ENCODE measurements at places on chromosomes 7 and 10.

DNA sequence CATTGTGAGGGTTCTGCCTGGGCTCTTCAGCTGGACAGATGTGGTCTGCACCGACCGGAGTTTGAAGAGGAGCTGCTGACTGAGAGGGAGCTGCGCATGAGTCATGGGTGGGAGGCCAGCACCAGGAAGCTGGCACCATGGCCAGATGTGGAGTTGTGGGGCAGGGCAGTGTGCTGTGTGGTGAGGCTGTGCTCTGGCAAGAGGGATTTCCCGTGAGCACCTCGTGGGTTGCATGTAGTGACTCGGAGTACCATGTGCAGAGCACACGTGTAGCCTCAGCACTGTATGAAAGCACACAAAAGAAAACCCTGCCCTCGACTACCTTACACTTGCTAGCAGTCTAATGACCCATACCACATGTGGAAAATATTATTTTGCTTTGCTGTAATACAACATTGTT, 103.4 kb downstream of the WNT2 start:
- no peak for DNase-seq

DNA sequence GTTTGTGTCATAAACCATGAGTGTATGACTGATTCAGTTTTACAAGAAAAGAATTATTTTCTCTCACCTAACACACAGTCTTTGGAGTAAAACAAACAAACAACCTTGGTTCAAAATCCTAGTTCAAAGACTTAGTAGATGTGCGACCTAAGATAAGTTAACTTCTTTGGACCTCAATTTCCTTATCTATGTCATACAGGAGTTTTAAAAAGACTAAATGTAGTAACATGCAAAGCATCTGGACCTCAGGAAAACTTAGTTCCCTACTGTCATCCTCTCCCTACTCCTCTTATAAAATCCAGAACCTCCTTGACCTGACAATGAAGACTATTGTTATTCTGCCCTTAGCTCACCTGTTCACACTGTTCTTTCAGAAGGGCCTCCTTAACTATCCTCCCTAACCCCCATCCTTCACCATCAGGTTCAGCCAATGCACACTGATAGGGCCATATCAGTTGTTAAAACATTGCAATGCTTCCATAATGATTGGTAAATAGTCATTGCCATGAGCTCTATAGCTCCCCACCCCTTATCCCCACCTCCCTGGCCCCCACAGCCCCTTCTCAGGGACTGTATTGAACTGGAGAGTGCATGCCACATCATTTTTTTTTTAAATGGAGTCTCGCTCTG, 28.8 kb upstream of the CCNJ start:
- peak; percentile 63 for DNase-seq

GRCh38 chr7:28017372-28017771, 163.2 kb downstream of the JAZF1 start:
- DNase-seq = no peak

DNA sequence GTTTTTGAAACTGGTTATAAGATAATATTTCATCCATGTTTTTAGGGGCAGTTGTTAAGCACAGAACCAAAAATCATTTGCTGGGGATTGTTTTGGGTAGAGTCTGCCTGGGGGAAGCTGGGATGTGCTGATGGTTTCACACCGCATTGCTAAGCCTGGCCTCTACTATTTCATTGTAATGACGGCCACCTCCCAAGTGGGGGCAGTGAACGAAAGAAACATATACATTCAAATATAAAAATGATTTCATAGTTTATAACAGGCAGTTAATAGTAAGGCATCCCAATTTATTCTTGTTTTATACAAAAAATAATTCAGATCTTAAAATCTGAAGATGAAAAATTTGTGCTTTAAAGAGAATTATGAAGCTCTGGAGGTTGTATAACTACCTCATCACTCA, 750.8 kb downstream of the REEP3 start:
- DNase-seq = no peak

DNA sequence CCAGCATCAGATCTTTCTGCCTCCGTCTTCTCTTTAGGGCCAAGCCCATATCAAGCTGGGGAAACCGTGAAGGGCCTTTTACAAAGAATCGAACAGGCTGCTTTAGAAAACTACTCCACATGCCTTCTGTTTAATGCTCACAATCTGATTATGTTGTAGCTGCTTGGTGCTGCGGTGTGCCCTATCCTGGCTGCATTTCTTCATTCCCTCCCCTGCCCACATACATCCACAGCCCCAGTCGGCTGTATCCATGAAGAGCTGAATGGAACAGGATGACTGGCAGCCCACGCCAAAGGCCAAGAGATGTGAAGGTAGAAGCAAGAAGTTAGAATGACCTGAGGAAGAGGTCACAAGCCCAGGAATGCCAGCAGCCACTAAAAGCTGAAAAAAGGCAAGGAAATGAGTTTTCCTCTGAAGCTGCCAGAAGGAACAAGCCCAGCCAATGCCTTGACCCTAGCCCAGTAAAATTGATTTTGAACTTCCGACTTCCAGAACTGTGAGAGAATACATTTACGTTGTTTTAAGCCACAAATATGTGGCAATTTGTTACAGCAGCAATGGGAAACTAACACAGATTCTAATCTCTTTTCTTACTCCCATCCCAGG, 22.2 kb downstream of the TAS2R41 start:
- no peak for DNase-seq

- no peak for DNase-seq
Measured at GRCh38 chr7:64880322-64881297, 22.5 kb upstream of the ZNF273 start.

- no peak for DNase-seq
Measured at GRCh38 chr7:128197989-128198580, 43.0 kb upstream of the LEP start.

DNA sequence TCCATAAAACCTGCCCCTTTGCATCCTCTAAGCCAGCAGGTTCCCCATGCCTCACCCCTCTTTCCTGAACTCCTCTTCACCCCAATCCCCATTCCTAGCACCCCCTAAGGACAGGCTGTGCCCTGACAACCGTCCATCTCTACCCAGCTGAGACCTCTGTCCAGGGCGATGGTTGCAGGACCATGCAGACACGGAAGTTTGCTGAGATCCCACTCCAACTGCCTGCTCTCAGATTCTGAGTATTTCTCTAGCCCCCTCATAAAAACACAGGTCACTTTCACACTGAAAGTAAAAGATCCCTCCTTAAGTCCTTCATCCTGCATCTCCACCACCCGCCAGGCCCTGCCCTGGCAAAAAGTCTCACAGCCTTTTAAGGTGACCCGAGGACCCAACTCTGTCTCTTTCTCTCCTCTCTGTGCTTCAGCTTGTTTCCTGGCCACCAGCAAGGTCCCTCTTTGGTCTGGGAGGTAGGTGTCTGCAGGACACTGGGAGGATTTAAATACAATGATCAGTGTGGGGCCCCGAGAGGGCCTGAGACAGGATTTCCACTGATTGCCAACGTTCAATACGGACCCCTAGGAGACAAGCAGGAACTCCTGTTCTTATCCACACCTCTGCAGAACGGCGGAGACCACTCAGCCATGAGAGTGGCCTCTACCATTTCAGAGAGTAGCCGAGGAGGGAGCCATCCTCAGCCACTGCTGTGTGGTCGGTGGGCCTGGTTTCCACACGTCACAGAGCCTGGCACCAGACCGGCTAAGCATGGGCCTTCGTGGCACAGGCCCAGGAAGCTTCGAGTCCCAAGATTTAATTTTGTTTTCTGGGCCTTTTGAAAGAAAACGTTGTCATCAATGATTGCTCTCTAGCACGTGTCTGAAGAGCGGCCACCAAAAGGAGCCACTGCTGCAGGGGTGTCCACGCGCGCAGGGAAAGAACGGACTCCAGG, 27.9 kb downstream of the CALML3 start:
- DNase-seq = no peak

GRCh38 chr7:5827755-5828154, 46.3 kb upstream of the RNF216 start:
- DNase-seq = peak; percentile 38

GRCh38 chr10:12372846-12373245, 23.5 kb downstream of the CAMK1D start:
- no peak for DNase-seq

GRCh38 chr7:74017125-74017524, 10.8 kb upstream of the ELN start:
- DNase-seq = no peak

GRCh38 chr10:101257084-101257483, 27.8 kb upstream of the LBX1 start:
- no peak for DNase-seq

DNA sequence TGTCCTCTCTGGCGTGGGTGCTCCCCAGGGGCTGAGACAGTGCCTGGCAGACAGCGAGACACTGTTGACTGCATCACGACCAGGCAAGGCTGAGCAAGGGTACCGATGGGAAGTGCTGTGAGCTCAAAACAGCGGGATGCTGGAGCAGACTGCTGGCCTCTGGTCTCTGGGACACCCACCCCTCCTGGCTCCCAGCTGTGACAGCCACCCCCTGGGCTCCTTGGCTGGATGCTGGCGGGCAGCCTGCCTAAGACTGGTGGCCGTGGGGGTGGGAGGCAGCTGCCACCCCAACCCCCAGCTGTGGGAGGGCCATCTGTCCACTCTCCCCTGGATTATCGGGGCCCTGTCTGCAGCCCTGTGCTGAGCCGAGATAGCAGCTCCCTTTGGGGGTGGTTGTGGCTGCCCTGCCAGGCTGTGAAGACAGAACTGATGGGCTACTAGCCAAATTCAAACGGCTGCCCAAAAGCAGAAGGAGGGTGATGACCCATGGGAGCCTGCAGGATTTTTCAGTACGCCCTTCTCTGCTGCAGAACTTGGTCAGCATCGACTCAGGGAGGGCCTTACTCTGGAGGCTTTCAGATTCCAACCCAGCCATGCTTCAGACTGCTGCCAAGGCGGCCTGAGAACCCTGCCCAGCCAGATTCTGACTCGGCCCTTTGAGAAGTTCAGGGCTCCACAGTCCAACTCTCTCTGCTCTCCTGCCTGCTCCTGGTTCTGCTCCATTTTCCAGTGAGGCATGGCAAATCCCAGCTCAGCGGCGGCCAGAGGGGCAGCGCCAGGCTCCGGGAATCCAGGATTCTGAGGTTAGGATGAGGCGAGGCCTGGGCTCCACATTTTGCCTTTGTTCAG, 125.3 kb downstream of the NEURL1 start:
- DNase-seq = peak; percentile 99

DNA sequence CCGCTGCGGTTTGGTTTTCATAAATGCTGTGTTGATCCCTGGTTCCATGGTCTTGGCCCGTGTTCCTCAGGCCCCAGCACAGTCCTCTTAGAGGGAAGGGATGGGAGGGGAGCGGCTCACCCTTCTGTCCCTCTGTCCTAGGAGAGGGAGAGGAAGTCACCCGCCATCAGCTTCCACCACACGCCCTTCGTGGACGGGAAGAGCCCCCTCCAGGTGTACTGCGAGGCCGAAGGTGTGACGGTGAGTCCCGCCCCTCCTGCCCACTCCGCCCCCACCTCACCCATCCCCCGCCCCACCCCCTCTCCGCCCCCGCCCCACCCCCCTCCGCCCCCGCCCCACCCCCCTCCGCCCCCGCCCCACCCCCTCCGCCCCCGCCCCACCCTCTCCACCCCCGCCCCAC, 37.5 kb upstream of the DPYSL4 start:
- DNase-seq = peak; percentile 20

GRCh38 chr7:46719616-46720015, 798.5 kb upstream of the IGFBP3 start:
- no peak for DNase-seq

DNA sequence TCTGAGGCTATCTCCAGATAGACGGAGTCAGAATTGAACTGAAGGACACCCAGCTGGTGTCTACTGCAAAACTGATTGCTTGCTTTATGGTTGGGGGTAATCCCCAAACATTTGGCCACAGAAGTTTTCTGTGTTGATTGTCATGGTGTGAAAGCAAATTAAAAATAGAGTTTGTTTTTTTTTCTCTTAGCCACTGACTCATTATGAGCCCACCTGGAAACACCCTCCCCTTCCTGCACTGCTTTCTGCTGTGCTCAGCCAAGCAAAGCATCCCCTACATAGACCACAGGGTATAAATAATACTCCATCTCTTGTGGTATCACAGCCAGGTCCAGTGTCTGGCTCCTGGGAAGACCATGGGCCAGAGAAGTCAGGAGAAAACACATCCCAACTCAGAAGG, 6.5 kb upstream of the VWC2 start:
- no peak for DNase-seq
